Esophagus mucosa (tissue), 1 donor: ENCODE measurements at places on chromosomes 3 and 15. TPM values are rescaled to one million over a fixed set of nuclear protein-coding genes. Genes with fewer than 3 reads are reported as not detected.

DNA sequence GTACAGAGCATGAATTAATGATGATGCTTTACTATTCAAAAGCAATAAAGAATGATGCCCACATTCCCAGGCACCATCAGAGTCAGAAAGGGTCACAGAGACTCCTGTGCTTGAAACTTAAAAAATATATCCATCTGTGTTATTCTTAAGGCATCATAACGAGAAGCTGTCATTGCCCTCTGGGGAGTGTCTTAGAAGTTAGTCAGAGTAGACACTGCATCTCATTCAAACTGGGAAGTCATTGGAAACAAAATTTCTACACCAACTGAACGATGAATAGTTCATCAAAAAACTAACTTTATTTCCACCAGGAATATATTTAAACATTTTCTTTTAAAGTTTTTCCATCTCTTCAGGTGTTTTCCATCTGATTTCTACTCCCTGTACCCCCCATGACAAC lies 122.9 kb downstream of the RFTN1 start:
- no peak for ATAC-seq

DNA sequence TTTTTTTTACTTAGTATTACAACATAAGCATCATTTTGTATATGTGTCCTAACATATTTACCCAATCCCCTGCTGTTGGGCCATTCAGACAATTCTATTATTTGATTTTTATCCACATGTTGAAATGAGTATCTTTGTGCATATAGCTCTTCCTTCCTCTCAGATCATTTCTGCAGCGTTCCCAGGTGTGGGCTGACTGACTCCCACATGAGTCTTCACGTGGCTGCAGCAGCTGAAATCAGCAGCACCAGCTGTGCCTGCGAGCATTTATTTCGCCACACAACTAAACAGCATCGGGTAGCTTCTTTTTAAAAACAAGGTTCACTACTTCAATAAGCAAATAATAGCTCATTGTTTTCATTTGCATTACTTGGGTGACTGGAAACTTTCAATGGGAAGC lies 44.5 kb upstream of the PDE8A start:
- ATAC-seq: no peak

DNA sequence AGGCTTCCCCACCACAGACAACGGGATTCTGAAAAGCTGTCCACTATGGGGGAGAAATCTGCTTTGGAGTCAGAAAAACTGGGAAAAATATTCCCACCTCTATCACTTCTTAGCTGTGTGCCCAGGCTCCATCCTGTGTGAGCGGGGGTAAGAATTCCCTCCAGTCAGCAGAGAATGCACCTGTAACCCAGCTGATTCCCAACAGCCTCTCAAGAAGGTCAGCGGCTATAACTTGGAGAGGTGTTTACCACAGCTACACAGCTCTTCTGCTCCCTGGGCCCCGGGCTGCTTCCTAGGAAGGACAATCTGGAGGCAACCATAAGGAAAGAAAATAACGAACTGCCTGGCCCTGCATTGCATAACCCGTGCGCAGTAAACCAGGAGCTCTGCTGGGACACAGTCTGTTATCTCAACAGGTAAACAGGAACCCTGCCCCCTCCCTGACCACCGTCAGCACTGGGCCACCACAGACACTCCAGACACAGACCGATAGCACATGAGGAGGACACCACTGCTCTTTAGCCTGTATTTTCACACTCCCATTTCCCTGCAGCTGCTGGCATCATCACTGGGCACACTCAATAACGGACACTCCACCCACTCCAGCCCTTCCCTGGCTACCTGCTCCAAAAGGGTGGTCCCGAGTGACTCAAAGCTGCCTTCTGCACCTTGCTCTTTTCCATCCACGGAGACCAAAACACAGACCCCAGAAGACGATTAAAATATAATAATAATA lies 2.1 kb downstream of the RAB43 start:
- ATAC-seq: no peak

DNA sequence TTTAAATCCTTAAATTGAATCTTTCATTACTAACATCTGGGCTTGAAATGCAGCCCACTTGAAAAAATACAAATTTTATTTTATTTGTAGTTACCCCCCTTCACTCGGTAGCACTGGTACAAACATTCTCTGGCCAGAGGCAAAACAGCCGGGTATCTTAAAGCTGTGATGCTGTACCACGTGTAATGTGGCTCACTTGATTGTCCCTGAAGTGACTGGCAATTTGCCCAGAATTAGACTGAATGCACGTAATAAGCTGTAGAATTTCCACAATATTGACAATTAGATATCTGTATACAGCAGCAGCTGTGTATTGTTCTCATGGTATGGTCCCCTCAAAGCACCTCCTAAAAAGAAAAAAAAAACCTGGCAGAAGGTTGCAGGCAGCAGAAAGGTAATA lies 192.8 kb upstream of the TBC1D5 start:
- ATAC-seq: no peak

DNA sequence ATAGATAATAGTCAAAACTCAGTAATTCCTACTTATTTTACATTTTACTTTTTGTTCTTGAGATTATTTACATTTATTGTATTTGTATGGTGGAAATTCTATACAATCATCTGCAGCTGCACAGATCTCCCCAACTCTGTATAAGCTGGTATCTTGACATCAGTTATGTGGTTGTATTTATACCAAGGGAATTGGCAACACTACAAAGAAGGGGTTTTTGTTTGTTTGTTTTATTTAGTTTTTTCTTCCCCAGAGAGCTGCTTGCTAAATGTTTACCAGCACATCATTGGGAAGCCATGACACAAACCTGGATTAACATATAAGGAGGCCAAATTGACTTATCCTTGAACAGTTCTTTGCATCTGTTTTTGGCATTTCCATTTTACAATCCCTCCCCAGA lies 389.2 kb upstream of the KCNMB2 start:
- no peak for ATAC-seq

DNA sequence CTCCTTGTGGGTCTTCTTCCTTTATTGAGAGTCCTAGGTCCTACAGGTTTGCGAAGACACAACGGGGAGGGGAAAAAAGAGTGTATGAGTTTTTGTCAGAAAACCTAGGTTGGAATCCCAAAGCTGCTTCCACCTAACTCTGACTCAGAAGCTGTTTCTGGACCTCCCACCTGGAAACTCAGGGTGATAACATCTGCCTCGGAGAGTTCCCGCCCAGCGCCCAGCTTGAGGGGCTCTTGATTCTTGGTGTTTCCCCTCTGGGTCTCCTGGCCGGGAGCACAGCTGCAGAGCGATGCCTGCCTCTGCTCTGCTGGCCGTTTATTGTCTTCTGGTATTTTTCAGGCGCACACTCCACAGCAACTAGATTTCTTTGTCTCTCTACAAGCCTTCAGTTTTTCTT lies 52.9 kb upstream of the MYZAP start:
- ATAC-seq: no peak

GRCh38 chr15:44729408-44730127 lies 6.8 kb upstream of the TRIM69 start:
- peak; percentile 10 for ATAC-seq

- no peak for ATAC-seq
Observed at GRCh38 chr3:45683417-45684326, 5.5 kb upstream of the SACM1L start.

- ATAC-seq: no peak
Observed at GRCh38 chr15:52783929-52784798, 6.0 kb downstream of the ONECUT1 start.

DNA sequence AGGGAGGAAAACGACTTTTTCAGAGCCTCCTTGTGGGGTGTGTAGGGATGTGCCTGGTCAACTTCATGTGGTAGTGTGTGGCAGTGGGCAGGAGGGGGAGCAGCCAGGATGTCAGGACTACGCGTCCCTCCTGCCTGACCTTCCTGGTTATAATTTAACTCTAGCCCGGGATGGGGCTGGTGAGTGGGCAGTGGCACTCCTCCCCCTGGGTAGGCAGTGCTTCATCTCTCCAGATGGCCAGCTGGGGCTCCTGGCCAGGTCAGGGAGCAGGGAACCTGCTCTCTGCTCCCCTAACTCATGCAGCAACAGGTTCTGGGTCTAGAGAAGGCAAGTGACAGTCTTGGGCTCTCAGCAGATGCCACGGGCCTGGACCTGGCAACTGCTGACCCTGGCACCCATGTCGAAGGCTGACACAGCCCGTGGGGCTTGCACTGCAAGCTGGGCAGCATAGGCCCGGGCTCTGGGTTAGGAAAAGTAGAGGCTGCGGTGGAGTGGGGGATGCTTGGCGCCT lies 2.6 kb downstream of the ITIH4 start:
- ATAC-seq: no peak

- no peak for ATAC-seq
Observed at GRCh38 chr3:189204167-189204866, 32.5 kb downstream of the TPRG1 start.

- ATAC-seq: no peak
Observed at GRCh38 chr3:159764490-159765029, 224.1 kb upstream of the IL12A start.

DNA sequence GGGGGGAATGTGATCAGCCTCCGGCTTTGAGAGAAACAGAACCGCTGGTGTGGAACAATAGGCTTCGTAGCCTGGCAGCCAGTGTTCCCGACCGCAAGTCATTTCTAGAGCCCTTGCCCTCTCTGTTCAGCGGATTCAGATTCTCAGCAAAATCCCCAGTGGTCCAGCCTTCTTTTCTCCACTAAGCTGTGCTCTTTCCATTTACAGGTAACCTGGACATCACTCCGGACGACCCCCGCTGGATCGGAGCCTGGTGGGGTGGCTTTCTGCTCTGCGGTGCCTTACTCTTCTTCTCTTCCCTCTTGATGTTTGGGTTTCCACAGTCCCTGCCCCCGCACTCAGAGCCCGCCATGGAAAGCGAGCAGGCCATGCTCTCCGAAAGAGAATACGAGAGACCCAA lies 250.6 kb downstream of the SLCO3A1 start:
- ATAC-seq: no peak

DNA sequence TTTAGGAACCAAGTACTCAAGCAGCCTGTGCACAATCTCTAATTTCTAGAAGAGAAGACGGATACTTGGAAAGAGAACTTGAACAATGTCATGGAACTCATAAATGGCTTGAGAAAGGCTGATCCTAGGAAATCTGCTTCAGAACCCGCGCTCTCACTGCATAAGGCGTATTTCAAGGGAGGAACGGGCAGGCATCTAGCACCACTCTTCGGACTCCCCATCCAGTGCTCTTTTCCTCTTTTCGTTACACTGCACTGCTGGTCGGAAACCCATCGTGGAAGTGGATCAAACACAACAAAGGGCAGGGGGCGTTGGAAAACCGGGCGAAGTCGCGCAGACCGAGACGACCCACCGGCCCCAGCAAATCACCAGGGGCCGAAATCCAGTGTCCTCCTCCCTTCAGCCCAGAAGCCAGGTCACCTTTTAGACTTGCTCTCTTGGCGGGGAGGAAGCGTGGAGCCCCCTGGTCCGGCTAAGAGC lies 539 bp upstream of the TLNRD1 start:
- no peak for ATAC-seq

DNA sequence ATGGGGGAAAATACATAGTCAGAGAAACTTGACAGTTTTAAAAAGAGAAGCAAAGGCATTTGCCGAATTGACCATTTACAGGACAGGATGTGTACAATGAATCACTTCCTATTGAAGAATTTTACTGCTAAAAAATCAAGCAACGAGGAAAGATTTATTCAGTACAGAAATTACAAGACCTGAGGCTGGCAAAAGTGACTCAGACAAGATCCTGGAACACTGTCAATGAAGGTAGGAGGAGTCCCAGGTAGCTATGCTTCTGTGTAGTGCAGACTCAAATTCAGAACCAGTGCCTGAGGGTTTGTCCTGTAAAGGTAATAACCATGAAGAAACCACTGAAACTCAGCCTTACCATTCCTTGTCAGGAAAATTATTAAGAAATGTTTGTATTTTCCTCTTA lies 120.9 kb downstream of the ZMAT3 start:
- ATAC-seq: peak; percentile 37

The TGM5 gene
- 13.5 TPM for total RNA-seq

The CHRNA3 gene
- total RNA-seq: 0.20 TPM

The DZIP1L gene
- total RNA-seq: 2.4 TPM
